Endothelial cell of coronary artery (primary cell): ENCODE measurements at places on chromosomes 5 and 9. TPM values are rescaled to one million over a fixed set of nuclear protein-coding genes. Genes with fewer than 3 reads are reported as not detected.

Gene PCDHGB2
- 2.0 and 2.2 TPM in 2 replicates for total RNA-seq

Gene NR4A3
- under 0.01 and 0.09 TPM in 2 replicates for total RNA-seq

Gene S100Z
- total RNA-seq, result not detected in 2 replicates

Gene CCL27
- not detected in 2 replicates for total RNA-seq

Gene PHF24
- total RNA-seq, result not detected in 2 replicates

Gene NR2F1
- total RNA-seq, result 24.9 and 68.1 TPM in 2 replicates

Gene CTSV
- total RNA-seq, result 0.54 and 0.85 TPM in 2 replicates

Gene SLC45A2
- 0.09 TPM in 1 of 2 replicates, not detected in the other for total RNA-seq

Gene ARRDC3
- 80.2 and 161 TPM in 2 replicates for total RNA-seq

Gene PCDHA6
- total RNA-seq, result 0.56 and 0.63 TPM in 2 replicates

Gene ADGRD2
- not detected in 2 replicates for total RNA-seq
